ENCODE measurements at places on chromosomes 6 and 20.
A peak's percentile ranks its signal among the peaks of the same experiment; 100 is the strongest.

DNA sequence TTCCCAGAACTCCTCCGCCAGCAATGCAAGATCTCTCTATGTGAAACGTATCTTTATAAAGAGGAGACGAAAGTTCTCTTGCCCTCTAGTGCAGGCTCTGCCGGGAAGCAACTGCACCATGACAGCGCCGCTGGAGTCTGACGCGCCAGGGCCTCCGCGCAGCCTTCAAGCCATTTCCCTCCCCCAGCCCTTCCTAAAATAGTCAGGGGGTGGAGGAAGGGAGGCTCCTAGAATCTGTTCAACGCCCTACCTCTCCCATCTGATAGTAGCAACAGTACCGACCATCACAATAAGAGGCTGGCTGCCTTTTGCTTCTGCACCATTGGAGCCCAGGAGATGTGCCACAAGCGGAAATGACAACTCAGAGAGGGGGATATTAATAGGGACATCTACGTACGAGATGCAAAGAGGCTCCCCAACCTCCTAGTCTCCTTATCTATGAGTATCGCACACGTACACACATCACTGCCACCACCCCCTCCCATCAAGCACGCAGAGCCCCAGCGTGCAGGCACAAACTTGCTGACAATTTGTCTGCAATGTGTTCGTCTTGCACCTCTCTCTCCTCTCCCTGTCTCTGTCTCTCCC is 1.0 kb downstream of the SYNE1 start:
- DNase-seq: peak; percentile 77

GRCh38 chr6:140101367-140101766 is 726.9 kb upstream of the CITED2 start:
- peak; percentile 39 for DNase-seq

DNA sequence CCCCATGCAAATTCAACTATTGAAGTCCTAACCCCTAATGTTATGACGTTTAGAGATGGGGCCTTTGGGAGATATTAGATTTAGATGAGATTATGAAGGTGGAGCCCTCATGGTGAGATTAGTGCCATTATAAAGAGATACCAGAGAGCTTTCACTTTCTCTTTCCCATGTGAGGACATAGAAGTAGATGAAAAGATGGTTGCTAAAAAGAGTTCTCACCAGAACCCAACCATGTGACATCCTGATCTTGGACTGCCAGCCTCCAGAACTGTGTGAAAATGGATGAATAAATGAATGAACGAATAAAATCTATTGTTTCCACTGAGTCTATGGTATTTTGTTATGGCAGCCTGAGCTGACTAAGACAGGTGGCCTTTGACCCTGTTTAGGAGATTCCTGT is 50.6 kb upstream of the FBXO30 start:
- no peak for DNase-seq

- DNase-seq: no peak
These were observed 31.8 kb downstream of the TBC1D7 start for GRCh38 chr6:13296536-13296997.

DNA sequence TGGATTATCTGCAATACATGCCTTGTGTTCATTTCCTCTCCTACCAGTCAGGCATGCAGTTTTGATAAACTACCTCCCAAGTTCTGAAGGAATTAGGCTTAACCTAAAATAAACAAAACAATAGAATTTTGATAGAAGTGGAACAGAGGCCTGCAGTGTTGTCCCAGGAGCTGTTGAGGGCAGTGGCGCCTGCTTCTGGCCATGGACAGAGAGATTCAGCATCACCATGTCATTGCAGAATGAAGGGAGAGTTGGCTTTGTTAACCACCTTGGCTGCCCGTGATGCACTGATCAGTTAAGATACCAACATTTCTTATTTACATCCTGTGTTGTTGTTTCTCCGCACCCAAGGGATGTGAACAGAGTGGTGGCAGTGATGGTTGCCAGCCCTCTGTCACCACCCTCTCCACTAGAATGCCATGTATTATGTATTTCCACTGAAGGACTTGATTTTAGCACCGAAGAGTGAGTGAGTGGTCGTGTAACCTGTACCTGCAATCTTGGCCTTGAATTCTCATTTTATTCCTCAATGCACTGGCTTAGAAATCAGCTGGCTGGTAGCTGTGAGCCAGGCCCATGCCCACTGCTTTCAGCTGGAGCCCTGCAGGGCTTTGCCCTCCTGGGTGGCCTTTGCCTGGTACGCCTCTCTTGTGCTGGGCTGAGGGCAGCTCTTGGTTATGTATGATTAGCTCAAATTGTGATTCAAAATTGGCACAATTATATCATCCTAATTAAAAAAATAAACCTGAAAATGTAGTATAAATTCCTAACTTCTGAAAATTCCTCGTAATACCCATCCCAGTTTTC is 56.5 kb downstream of the SHLD1 start:
- no peak for DNase-seq

GRCh38 chr20:2314759-2315439 is 19.1 kb downstream of the TGM3 start:
- DNase-seq: peak; percentile 93

GRCh38 chr20:10475225-10475624 is 40.1 kb downstream of the SLX4IP start:
- DNase-seq: no peak

DNA sequence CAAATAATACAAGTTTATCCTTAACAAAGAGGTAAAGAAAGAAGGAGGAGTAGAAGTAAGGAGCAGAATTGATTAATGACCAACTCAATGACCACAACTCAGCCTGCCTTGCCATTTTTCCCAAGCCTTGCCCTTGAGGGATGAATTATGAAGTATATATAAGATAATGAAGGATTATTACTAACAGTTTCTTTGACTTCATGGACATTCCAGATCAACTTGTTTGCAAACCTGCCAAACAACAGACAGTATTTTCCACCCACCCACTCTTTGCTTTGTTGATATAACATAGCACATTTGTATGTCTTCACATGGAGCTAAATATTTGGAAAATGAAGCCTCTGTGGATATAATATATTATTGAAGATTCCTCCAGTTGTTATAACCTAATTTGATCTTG is 9.9 kb upstream of the C6orf141 start:
- no peak for DNase-seq

GRCh38 chr20:34311118-34312023 is 8.2 kb upstream of the AHCY start:
- DNase-seq: peak; percentile 40

- DNase-seq: no peak
These were observed 63.5 kb upstream of the TMEM30A start for GRCh38 chr6:75347898-75348610.

DNA sequence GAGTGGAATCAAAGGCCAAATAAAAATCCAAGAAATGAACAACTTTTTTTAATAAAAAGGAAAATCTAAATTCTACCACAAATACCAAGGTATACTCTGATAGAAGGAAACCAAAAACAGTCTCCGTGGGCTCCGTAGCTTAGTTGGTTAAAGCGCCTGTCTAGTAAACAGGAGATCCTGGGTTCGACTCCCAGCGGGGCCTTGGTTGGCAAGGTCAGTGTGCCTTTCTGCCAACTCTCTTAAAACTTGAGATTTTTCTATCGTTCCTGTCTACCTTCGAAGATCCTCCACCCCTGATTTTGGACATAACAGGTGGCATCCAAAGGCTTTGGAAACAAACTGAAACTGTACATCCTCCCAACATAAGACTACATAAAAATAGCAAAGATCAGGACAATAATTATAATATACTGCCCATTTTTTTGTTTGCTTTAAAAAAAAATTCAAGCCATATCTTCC is 197.9 kb downstream of the TRIM27 start:
- no peak for DNase-seq

- peak; percentile 66 for DNase-seq
These were observed 278 bp downstream of the UST start for GRCh38 chr6:148747145-148747470.

DNA sequence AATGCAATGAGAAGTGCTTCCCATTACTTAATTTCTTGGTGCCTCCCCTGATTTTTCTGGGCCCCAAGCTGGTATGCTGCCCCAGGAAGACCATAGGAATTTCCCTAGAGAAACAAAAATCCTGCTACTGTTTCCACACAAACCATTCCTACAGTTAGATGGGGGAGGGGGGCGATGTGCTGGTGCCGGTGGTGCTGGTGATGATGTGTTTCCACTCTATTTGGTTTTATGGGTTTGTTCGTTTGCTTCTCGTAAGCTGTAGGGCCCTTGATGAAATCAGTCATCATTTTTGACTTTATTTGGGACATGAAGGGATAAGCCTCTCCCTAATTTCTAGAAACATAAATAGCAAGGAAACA is 105.1 kb downstream of the MKKS start:
- no peak for DNase-seq

- DNase-seq: no peak
These were observed 19.7 kb downstream of the SPDEF start for GRCh38 chr6:34536251-34536958.

- no peak for DNase-seq
These were observed 76.7 kb upstream of the LAMA2 start for GRCh38 chr6:128806261-128806660.

DNA sequence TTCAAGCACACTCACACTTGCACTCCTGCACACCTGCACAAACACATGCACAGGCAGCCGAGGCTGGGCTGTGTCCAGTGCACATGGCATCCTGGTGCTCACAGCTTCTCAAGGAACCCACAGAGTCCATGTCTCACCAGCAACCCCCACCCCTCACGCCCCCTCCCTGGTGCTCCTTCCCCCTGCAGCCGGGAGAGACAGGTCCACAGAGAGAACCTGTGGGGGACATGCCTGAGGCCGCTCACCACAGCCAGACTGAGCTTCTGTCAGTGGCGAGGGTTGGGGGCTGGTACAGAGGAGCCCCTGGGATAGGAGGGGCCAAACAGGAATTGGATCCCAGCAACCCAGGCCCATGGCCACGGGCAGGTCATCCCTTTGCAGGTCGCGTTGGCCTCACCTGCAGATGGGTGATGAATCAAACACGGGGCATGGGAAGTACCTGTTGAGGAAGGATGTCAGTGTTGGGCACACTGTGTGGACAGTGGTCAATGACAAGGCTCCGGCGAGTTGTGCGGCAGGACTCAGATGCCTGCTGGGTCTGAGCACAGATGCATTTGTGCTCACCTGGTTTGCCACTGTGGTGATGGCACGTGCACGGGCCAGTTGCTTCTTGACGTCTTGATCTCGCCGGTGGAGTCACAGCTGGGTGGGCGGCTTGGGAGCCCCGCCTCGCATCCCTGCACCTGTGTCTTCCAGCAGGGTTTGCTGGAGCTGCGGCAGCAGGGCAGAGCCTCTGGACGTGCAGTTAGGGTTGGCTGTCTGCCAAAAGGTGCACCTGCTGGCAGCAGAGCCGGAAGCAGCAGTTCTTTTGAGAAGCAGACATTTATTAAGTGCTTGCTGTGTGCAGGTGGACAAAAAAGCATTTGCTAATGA is 113.0 kb downstream of the ERMARD start:
- DNase-seq: no peak

- no peak for DNase-seq
These were observed 28.0 kb downstream of the IL22RA2 start for GRCh38 chr6:137145421-137145820.

- no peak for DNase-seq
These were observed 160.1 kb upstream of the QKI start for GRCh38 chr6:163254341-163254835.

GRCh38 chr6:38337819-38338465 is 301.8 kb downstream of the BTBD9 start:
- DNase-seq: peak; percentile 64

DNA sequence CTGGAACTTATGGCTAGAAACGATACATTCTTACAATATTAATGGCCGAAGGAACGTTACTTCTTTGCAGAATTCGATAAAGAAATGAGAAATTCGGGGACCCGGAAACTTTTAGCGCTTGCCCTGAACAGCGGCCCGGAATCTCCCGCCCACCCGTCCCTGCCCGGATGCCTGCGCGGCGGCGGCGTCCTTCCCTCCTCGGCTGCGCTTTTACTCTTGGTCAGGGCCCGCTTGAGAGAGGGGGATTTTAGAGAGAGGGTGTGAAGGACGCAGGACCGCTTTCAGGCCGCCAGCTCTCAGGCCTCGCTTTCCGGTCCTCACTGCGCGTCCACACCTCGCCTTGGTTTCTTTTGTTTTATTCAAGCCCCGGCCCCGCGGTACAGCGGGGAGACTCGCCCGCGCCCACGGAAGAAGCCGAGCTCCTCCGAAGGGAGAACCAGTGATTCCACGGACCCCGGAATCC is 243.7 kb downstream of the ARID1B start:
- peak; percentile 81 for DNase-seq
